Stimulated activated naive CD8-positive, alpha-beta T cell treated with anti-CD3 and anti-CD28 coated beads, Interleukin-15, Interleukin-2, amounts not matched to agents 100 U/mL and 50 U/mL, for 24 hours (primary cell): ENCODE measurements at places on chromosomes 1 and 21.

- DNase-seq = no peak
Measured at GRCh38 chr21:43778469-43779335, 2.6 kb upstream of the CSTB start.

GRCh38 chr1:107817206-107817605, 147.8 kb downstream of the VAV3 start:
- DNase-seq = no peak

DNA sequence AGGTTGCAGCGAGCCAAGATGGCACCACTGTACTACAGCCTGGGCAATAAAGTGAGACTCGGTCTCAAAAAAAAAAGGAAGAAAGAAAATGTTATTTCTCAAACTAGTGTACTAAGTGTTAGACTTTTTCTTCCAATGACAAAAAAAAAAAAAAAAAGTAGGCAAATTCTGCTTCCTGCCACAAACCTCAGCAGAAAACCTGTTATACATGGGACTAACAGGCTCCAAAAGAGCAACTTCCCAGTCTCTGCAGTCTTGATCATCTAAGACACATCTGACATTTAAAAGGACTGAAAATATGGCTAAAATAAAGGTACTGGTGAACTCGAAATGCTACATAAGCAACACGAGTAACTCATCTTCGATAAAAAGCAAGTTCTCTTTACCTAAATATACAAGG, 59.6 kb downstream of the HSF2BP start:
- no peak for DNase-seq

- DNase-seq = no peak
Measured at GRCh38 chr1:221759436-221759835, 17.5 kb upstream of the DUSP10 start.

GRCh38 chr1:206679738-206680211, 4.9 kb upstream of the MAPKAPK2 start:
- peak; percentile 47 for DNase-seq

- DNase-seq = no peak
Measured at GRCh38 chr1:78919150-78919549, 87.4 kb downstream of the ADGRL4 start.

DNA sequence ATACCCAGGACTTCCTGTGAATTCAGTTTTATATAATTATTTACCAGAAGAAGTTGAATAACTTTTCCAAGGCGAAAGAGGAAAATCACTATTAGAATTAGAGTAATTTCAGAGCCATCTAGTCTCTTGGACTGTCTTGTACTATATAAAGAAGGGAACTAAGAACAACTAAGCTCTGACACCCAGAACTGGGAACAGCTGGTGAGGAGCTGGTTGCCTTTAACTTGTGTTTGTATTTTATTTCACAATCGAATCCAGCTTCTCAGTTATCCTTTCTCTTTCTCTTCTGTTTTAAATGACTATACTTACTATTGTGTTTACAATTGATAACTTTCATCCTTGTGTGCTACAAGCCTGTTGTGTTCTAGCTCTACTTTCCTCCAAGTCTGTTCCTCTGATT, 8.4 kb downstream of the SNX27 start:
- no peak for DNase-seq

DNA sequence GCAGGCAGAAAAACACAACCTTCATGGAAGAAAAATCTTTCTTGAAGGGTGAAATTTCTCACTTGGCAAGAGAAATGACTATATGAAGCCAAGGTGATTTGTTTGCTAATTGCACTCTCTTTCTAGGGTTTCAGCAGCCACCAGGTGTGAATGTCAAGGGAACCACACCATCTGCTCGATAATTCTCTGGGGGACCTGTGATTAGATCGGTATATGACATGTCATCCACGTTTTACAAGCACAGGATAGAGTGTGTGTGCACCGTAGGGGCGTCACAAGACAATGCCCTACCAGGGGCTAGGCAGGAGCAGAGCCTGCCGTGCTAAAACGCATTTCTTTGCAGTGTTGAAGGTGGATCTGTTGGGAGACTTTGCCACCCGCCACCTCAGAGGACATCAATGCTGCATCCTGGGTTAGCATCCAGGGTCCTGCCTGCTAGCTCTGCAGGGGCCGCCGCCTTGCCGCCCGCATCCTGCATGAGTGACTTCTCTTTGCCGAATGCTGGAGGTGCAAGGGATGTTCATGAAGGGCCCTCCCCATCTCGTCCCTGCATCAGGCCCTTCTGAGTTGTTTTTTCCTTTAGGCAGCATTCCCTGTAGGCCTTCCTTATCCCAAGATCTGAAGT, 37.8 kb upstream of the CCSAP start:
- DNase-seq = no peak

GRCh38 chr1:199356561-199356960, 670.9 kb upstream of the NR5A2 start:
- no peak for DNase-seq

DNA sequence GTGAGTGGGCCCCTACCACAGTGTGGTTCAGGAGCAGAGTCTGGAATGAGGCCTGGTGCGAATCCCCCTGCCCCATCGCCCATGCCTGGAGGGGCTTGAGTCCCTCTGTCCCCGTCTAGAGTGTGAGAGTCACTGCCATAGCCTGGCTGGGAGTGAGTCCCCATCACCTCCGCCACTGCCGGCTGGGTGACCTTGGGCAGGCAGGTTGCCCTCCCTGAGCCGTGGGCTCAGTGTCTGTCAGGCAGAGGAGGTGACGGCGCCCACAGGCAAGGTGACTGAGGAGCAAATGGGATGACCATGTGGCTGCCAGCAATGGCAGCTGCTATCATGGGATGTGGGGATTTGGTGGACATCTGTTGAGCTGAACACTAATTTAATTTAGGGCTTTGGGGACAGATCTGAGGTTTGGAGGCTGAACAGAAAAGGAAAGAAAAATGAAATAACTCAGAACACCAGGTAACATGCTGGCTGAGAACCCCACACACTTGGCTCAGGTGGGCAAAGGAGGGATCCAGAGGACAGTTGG, 38.1 kb upstream of the GPR153 start:
- no peak for DNase-seq

- no peak for DNase-seq
Measured at GRCh38 chr1:109793089-109793485, 29.4 kb upstream of the EPS8L3 start.

GRCh38 chr21:46457801-46458314, 833 bp upstream of the DIP2A start:
- peak; percentile 54 for DNase-seq

GRCh38 chr1:109823543-109824348, 60.0 kb upstream of the EPS8L3 start:
- DNase-seq = no peak

GRCh38 chr21:33916200-33916567, 580 bp upstream of the ATP5PO start:
- no peak for DNase-seq

DNA sequence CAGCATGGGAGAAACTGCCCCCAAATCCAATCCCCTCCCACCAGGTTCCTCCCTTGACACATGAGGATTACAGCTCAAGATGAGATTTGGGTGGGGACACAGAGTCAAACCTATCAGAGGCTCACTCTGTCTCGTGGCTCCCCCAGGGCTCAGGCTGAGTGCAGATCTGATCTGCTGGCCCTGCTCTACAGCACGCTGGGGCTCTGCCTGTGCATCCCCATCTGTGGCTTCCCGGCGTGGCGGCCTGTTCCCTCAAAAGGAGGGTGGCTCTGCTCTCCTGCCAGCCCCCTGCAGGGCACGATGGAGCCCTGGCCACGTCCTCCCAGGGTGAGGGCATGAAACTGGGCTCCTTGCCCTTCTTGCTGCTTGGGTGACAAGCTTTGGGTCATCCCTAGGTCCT, 19.8 kb upstream of the SMYD3 start:
- no peak for DNase-seq

DNA sequence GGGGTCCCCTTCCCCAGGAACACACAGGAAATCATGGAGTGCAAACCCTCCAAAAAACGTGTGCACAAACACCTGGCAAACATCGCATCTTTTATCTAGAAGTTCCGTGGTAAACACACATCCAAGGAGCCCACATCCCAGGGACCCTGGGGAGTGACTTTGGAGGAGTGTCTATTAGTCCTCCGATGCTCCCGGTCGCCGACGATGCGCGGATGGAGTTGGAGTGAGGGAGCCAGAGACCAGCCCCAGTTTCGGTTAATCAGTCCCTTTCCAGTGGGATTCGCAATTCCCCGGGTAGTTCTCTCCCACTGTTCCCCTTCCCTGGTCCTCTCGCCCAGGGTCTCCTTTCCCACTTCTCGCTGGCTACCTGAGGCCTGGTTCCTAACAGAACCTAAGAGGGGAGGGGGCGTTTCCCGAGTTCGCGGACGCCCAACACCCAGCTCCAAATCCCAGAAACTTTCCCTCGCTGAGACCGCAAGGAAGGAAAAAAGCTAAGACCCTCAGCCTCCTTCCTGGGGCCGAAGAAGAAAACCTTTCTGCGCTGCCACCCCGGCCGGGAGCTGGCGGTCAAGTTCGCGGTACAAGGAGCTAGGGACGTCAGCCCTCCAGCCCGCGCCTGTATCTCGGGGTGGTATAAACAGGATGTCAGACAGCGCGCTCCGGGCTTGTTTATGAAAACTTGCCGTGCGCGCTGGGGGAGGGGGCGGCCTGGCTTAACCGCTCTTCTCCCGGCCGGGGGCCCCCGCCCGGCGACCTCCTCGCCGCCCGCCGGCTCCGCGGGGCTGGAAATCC, 787 bp downstream of the JAK1 start:
- peak; percentile 74 for DNase-seq

GRCh38 chr1:61253912-61254633, 171.7 kb downstream of the NFIA start:
- no peak for DNase-seq
